ENCODE measurements at places on chromosomes 1 and 21.

DNA sequence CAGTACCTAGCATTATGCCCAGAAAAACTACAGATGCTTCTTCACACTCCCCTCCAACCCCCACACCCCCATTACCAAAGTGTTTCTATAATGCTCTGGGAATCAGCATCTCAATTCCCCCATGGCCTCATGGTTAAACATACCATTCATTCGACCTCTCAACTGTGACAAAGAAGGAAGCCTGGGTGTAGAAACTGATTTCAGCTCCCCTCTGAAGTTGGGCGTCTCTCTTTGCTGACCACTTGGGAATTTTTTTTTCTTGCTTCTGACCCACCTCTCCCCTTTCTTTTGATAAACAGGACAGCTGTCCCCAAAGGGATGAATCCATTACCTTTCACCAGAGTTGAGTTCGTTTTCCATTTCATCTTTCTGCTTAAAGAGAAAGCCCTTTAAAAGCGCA lies 116.4 kb upstream of the HOOK1 start:
- no peak for DNase-seq

- no peak for DNase-seq
Measured at GRCh38 chr1:167614851-167615250, 15.2 kb upstream of the RCSD1 start.

- DNase-seq: no peak
Measured at GRCh38 chr21:39947031-39947430, 79.8 kb downstream of the PCP4 start.

- DNase-seq: peak; percentile 73
Measured at GRCh38 chr1:193270996-193271395, 84.6 kb upstream of the B3GALT2 start.

- no peak for DNase-seq
Measured at GRCh38 chr1:21051177-21051825, 125.4 kb downstream of the EIF4G3 start.

- DNase-seq: no peak
Measured at GRCh38 chr1:95583661-95584210, 349.7 kb downstream of the RWDD3 start.

DNA sequence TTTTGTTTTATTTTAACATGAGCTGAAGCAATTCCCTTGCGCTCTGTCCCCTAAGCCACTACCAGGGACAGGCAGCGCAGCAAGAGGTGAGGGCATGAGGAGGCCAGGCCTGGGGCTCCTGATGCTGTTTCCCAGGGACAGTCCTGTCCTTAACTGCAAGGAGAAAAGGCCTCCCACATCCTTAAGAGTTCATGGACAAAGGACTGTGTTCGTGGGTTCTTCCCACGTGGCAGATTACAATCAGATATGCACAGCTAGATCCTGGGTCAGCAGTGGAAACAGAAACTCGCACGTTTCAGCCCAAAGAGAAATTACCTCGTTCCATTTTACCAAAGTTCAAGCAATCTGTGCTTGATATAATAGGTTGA lies 85.8 kb downstream of the MIS18A start:
- DNase-seq: no peak

All from fibroblast of skin of left biceps (primary cell).